ENCODE measurements at places on chromosomes 13 and 19.

DNA sequence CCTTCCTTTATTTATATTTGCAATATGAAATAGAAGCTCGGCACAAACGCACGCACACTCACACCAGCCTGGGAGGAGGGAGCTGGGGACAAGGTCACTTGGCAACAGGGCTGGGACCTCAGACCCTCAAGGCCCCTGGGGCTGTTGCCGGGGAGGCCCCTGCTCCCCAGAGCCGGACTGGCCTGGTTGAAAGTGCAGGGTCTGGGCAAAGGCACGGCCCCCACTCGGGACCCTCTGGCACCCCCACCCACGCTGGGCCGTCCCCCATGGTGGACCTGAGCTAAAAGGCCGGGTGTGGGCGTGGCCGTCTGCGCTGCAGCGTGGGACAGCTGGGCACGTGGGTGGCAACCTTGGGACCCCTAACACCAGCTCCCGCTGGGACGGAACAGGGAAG lies 1.2 kb upstream of the TMEM86B start:
- DNase-seq: no peak

- DNase-seq: no peak
Measured at GRCh38 chr19:2540646-2541454, 64.9 kb downstream of the GADD45B start.

- no peak for DNase-seq
Measured at GRCh38 chr19:16180611-16181010, 4.6 kb upstream of the FAM32A start.

DNA sequence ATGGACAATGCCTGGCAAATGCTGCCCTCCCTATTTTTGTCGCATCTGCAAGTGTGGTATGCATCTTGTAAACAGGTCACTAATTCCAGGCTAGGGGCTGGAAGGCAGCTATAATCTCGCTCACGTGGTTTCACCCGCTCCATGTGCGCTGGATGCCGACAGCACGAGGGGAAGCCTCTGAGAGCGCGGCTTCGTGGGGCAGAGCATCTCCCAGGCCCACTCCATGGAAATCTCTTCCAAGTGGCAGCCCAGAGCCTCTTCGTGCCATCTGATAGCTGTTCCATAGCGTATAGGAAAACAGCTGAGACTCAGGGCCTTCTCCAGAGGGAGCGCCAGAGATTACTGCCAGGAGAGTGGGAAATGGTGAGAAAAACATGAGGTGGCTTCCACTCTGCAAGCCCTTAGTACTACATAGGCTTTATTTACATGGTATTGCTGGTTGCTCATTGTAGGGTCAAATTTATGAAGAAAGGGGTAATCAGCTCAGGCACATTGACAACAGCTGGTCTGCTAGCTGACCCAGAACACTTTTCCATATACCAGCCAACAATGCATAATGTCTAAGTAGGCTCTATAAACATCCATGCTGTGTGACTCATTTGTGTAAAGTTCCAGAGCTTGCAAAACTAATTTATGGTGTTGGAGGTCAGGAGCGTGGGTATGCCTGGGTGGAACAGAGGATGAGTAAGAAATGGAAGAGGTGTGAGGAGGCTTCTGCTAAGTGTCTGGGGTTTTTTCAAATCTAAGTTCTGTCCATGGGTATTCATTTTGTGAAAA lies 165.2 kb downstream of the SHISA2 start:
- no peak for DNase-seq

Data from WERI-Rb-1 (cell line).